ENCODE measurements at places on chromosomes 2 and 18.

DNA sequence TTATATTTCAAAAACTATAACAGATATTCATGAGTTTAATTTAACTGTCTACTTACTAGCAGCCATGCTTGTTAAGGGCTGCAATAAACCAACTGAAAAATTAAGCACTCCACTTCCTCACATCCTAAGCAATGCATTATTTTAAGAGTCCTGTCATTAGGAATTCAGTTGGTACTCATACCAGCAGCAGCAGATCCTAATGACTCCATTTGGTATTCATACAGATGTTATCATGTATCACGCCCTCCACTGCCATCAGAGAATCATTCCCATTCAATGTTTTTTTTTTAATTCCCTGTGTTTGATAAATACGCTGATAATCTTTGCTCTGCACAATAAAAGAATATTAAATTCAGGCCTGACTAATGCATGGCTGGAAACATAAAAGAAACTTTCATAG is 236.8 kb downstream of the AFF3 start:
- no peak for DNase-seq

DNA sequence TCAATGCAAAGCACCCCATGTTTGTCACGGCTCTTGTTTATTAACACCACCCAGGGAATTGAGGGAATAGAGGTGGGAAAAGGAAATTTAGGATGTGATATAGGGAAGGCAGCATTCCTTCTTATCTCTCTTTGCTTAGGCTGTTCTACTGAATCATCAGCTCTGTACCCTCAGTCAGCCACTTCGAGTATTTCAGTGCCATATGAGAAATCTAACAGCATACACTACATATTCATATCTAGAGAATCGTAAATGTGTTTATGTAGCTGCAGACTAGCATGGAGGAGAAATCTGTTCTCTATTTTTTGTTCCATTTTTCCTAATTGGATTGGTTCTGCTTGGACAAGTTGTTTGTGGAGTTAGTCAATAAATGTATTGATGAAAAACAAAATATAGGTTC is 187.8 kb downstream of the CTNNA2 start:
- DNase-seq = no peak

DNA sequence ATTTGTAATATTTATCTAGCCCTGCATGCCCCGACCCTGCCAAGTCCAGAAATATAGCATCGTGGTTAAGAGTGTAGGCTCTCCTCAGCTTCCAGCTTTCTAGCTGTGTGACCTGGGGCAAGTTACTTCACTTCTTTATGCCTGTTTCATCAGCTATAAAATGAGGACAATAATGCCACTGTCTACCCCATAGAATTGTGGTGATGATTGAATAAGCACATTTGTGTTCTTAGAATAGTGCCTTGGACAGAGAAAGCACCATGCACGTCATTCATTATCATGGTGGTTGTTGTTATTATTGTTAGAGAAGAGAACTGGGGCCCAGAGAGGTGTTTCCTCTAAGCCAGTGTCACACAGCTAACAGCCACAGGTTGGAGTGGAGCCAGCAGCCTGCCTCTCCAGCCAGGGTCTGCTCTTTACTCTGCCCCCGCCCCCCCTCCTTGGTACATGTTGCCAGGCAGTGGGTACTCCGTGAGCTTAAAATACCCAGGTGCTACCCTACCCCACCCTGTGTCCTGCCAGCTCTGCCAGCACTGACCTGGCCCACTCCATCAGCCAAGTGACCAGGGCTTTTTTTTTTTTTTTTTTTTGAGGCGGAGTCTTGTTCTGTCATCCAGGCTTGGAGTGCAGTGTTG is 202.1 kb downstream of the CTIF start:
- no peak for DNase-seq

DNA sequence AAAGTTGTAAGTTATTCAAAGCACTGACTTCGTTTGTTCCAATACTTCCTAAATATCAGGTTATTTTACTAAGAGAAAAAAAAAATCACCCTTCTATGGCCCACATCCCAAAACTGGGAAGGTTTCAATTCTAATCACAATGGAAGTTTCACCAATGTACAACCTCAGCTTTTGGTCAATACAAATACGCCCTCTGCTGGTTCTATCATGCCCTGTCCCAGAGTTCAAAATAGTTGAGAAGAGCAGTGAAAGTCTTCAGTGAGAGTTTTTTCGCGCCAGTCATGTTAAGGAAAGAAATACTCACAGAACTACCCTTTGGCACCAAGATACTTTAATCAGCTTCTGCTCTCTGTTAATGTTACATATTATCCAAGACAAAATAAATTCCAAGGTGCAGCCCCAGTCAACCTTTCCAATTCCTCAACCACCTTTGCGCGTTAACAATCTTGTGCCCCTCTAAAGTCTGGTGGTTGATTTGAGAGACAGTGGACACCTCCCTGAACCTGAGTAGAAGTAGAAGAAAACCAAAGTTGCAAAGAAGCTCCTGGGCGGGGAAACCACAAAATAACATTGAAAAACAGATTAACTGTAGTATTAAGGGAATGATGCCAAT is 59.9 kb downstream of the SUMO1 start:
- DNase-seq = no peak

DNA sequence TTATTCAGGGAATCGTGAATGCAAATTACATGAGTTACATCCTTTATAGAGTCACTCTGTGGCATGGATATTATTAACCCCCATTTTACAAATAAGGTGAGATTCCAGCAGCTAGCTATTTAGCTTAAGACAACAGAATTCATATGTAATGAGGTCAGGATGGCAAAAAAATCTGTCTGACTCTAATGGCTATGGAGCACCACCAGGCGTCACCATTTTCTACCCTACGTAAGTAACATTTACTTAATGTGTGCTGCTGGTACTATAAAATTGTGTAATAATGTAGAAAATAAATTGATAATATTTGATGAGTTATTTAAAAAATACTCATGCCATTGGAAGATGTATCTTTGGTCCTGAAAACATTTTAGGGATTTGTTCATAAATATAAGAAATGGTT is 2040.1 kb upstream of the LRRTM1 start:
- no peak for DNase-seq

GRCh38 chr18:36831139-36831538 is 2.2 kb downstream of the KIAA1328 start:
- no peak for DNase-seq

DNA sequence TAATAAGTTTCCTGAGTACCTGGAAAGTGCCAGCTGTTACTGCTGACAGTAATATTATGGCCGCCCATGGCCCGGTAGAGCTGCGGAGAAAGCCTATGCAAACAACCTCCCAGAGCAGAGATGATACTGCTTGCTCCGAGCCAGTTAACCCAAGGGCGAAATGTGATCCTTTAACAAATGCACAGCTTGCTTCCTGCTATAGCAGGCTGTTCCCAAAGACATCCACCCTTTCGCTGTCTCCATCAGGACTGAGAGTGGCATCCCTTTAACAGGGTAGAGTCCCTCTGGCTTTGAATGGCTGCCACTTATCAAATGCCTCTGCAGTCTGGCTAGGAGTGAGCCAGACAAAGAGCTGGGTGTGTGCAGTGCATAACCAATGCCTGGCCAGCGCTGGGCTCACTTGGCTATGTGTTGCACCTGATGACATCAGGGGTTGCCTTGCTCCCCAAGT is 69.7 kb upstream of the DAPL1 start:
- DNase-seq = no peak

DNA sequence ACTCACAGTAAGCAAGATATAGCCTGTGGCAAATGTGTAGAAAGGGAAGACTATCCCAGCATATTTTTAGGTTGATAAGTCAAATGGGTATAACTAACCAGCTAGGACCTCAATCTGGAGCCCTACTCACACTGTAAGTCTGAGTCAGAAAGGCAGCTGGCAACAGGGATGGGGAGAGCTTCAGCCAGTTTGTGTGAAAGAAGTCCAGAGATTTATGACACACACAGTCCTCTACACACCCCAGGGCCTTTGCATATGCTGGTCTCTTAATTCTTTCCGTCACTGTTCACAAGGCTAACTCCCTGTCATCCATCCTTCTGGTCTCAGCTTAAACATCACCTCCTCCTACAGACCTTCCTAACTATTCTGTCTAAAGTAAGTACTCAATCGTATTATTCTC is 5.9 kb upstream of the TCF4 start:
- no peak for DNase-seq

GRCh38 chr2:120722246-120722567 is 13.5 kb upstream of the GLI2 start:
- DNase-seq = no peak
